Panc1 (cell line): ENCODE measurements at places on chromosomes 4 and X. TPM values are rescaled to one million over a fixed set of nuclear protein-coding genes. Genes with fewer than 3 reads are reported as not detected.

The EMD gene
- total RNA-seq, result 178 TPM

The ZNF141 gene
- not detected for total RNA-seq

The UBL4A gene
- total RNA-seq, result 65.4 TPM

The GLRB gene
- 1.8 TPM for total RNA-seq

The CCDC158 gene
- total RNA-seq, result 0.28 TPM

The AFF2 gene
- 0.05 TPM for total RNA-seq

The SERTM2 gene
- total RNA-seq, result not detected

The PDHA2 gene
- not detected for total RNA-seq

The FGD1 gene
- 14.1 TPM for total RNA-seq

The GIMD1 gene
- not detected for total RNA-seq

The PWWP3B gene
- total RNA-seq, result not detected

The PRDM8 gene
- total RNA-seq, result 5.3 TPM

The AFM gene
- not detected for total RNA-seq

The TADA2B gene
- 17.6 TPM for total RNA-seq

The SPANXA1 gene
- total RNA-seq, result not detected

The MAGEH1 gene
- 5.7 TPM for total RNA-seq

The ADH1A gene
- total RNA-seq, result not detected

The PIM2 gene
- 52.6 TPM for total RNA-seq

The UGDH gene
- total RNA-seq, result 373 TPM

The ARHGAP10 gene
- 11.7 TPM for total RNA-seq
